ENCODE measurements at places on chromosomes 6 and 20.

DNA sequence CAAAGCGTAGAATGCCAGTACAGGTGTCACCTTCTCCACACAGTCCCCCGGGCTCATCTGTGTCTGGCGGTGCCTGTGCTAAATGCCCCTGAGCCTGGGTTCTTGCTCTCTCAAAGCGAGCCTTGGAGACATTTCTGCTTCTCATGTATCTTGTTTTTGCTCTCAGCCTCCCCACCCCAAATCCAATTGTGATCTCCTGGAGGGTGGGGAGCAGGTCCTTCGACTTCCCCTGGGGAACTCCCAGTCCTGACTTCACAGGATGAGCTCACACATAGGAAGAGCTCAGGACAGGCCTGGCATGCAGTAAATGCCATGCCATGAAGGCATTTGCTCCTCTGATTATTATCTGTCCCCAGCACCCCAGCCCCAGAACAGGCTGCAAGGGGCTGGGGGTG is 58.1 kb downstream of the NOL4L start:
- no peak for DNase-seq

DNA sequence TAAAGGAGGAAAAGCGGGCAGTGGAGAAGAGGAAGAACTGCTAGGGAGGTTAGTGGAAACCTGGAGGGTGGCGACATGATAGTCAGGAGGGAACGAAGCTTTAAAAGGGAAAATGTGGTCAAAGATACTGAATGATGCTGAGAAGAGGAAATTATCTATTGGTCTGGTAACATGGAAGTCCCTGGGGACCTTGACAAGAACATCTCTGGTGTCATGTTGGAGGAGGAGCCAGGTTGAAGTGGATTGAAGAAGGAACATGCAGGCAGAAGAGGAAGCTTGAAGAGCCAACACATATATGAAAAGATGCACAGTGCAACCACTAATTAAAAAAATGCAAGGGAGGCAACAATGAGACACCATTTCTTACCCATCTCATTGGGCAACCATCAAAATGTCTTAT is 251.9 kb upstream of the RNF24 start:
- DNase-seq: no peak

- DNase-seq: no peak
These were observed 134.9 kb upstream of the STMND1 start for GRCh38 chr6:16966791-16967469.

- no peak for DNase-seq
These were observed 235.2 kb upstream of the NOX3 start for GRCh38 chr6:155690820-155691219.
